ENCODE measurements at places on chromosomes 6 and 20.
A peak's percentile ranks its signal among the peaks of the same experiment; 100 is the strongest.

DNA sequence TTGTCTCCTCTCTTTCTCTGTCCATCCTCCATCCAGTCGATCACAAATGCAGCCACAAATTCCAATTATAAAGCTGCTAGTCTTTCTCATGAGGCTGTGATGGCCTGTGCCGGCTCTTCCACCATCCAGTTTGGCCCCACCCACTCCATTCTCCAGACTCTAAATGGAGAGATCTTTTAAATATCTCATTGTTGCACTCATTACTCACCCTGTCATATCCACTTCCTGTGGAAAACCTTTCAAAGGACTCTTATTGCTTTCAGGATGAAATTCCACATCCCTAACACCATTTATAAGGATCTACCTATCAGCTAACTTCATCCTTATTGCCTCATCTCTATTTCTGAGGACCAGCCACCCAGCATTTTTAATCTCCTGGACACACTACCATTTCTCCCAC, 70.6 kb downstream of the NRN1 start:
- DNase-seq, result no peak

DNA sequence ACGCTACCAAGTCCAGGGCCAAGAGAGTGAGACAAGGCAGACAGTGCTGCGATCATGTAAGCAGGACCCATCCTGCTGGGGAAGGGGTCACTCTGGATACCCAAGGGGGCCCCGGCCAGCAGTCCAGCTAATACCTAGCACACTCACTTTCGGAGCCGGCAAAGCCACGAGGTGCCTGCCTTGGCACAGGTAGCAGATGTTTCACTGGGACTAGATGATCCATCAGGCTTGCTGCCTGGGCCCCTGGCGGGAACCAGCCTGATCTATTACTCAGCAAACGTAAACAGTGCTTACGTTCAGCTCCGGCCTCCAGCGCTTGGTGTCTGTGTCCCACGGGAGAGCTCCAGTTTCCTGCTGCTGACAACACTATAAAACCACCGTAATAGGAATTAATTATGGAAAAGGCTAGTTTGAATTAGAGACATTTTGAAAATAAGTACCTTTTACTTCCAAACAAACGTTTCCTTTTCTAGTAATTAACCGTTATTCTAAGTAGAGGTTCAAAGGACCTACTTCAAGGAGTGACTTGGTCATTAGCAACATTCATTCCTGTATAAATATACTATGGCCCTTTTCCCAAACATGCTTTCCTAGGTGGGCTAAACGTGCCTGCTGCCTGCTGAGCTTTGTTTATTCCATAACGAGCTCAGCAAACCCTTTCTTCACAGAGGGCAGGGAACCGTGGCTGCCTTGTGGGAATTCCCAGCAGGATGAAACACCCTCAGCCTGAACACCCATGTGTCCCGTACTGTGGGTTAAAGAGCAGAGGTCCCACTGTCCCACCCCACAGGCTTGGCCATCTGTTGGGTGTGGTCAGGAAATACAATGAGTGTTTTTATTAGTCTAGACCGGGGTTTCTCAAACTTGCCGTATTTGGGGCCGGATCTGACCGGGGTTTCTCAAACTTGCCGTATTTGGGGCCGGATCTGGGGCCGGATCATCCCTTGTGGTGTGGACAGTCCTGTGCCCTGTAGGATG, 18.4 kb downstream of the SLC22A23 start:
- DNase-seq, result peak; percentile 99

- no peak for DNase-seq
Observed at GRCh38 chr6:28945349-28945748, 21.6 kb upstream of the TRIM27 start.

GRCh38 chr6:142935553-142936517, 9.1 kb downstream of the HIVEP2 start:
- DNase-seq, result no peak

- no peak for DNase-seq
Observed at GRCh38 chr6:112413780-112414179, 66.7 kb downstream of the RFPL4B start.

- no peak for DNase-seq
Observed at GRCh38 chr20:48058611-48059559, 273.6 kb upstream of the SULF2 start.

- DNase-seq, result peak; percentile 95
Observed at GRCh38 chr6:19086480-19086879, 699.3 kb downstream of the RNF144B start.

GRCh38 chr6:53041356-53041755, 23.8 kb upstream of the FBXO9 start:
- no peak for DNase-seq

GRCh38 chr6:34583861-34584604, 27.9 kb upstream of the SPDEF start:
- DNase-seq, result no peak

DNA sequence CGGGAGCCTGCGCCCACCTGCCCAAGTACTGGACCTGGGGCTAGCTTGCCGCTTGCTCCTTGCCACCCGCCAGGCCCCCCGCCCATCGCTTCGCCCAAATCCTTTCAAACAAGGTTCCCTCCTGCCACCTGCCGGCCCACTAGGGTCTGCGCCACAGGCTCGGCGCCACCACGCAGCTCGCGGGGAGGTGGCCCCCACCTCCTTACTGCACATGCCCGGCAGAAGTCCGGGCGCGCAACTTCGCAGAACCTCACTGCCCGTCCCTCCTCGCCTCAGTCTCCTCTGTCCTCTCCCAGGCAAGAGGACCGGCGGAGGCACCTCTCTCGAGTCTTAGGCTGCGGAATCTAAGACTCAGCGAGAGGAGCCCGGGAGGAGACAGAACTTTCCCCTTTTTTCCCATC, 11.2 kb downstream of the GNAS-AS1 start:
- no peak for DNase-seq

GRCh38 chr6:57102976-57103375, 13.0 kb downstream of the ZNF451 start:
- no peak for DNase-seq

DNA sequence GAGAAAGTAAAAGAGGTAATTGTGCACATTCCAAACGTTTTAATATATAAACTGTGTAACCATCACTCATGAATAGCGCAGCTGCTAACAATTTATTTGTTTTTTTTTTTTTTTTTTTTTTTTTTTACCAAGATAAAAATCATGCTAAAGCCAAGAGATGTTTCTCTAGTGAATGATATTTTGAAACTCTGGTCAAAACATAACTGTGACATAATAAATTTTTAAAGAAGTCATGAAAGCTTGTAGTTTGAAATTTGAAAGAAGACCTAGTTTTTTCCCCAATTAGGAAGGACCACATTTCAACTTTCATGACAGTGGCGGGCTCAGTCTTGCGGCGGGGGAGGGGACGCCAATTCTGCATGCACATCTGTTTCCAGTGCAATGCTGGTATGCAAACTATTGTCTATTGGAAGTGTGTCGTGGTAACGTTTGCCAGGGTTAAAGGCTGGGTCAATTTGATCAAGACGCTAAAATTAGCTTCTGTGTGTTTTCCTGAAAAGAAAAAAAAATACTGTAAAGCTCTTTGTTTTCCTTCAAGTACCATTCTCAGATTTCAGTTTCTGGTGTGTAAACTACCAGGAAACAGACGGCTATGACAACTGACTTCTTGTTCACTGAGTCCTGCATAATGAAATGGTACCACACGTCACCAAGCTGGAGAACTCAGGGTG, 211.9 kb downstream of the FOXC1 start:
- peak; percentile 89 for DNase-seq

Measured in NCI-H69 (cell line).